Activated CD8-positive, alpha-beta T cell treated with anti-CD3 and anti-CD28 coated beads, Interleukin-2, amount 10 ng/mL, durations not matched to agents 7 days and 5 days (primary cell): ENCODE measurements at places on chromosomes 2 and 18. TPM values are rescaled to one million over a fixed set of nuclear protein-coding genes. Genes with fewer than 3 reads are reported as not detected.

Gene FBXO36
- 1.0 TPM for total RNA-seq

Gene D2HGDH
- total RNA-seq = 28.0 TPM

Gene HAT1
- total RNA-seq = 75.5 TPM

Gene EMILIN1
- total RNA-seq = 1.1 TPM

Gene CLIP4
- 20.1 TPM for total RNA-seq

Gene C18orf32
- 14.9 TPM for total RNA-seq

Gene MERTK
- 0.10 TPM for total RNA-seq

GRCh38 chr18:22412176-22412911 lies 5.4 kb downstream of the CTAGE1 start:
- H3K27me3 ChIP-seq = no peaks in the 10 kb centered on the region
- no peak for DNase-seq
- H3K4me1 ChIP-seq = peaks cover 3% of the 10 kb centered on the region
- no peak overlapping the region for H3K4me3 ChIP-seq

DNA sequence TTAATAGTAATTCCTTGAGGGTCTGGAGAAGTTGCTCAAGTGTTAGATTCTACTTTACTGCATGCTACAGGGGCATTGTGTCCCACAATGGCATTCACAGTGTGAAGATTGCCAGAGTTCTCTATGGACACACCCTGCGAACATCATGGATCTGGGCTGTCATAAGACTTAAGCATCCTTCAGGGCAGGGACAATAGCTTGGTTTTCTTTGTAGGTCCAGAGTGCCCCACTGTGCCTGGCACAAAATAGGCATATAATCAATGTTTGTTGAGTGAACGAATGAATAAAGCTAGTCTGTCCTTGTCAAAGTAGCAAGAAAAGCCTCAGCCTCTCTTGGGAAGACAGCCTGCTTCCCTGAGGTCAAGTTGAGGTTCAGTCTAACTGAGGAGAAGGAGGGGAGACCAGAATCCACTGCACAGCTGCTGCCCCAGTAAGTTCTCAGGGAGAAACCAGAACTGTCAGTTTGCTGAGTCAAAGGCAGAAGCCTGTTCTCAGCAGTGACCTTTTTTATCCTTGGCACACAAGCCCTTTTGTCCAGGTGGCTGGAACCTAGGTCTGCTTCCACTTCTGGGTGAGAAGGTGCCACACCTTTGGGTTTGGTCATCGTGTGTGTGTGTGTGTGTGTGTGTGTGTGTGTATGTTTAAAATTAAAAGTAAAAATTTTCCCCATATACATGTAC lies 15.0 kb downstream of the INPP4A start:
- no peaks in the 10 kb centered on the region for H3K27me3 ChIP-seq
- H3K27ac ChIP-seq = peak overlapping the region; percentile 97
- H3K36me3 ChIP-seq = peaks cover 62% of the 10 kb centered on the region
- DNase-seq = peak; percentile 26
- H3K4me3 ChIP-seq = peak overlapping the region; percentile 62
- peaks cover 92% of the 10 kb centered on the region for H3K4me1 ChIP-seq

- no peak for DNase-seq
- H3K4me3 ChIP-seq = no peak overlapping the region
- peaks cover 3% of the 10 kb centered on the region for H3K27me3 ChIP-seq
- H3K4me1 ChIP-seq = peaks cover 14% of the 10 kb centered on the region
- H3K36me3 ChIP-seq = peaks cover 9% of the 10 kb centered on the region
Observed at GRCh38 chr2:173231465-173231864, 123.2 kb upstream of the CDCA7 start.

GRCh38 chr2:15772086-15772595 lies 168.2 kb upstream of the MYCN start:
- H3K27ac ChIP-seq = no peak overlapping the region
- no peak for DNase-seq
- no peak overlapping the region for H3K4me3 ChIP-seq
- H3K4me1 ChIP-seq = no peaks in the 10 kb centered on the region
- H3K36me3 ChIP-seq = no peaks in the 10 kb centered on the region

- no peak overlapping the region for H3K27ac ChIP-seq
- H3K4me1 ChIP-seq = no peaks in the 10 kb centered on the region
- no peaks in the 10 kb centered on the region for H3K36me3 ChIP-seq
- DNase-seq = no peak
Observed at GRCh38 chr2:207779523-207779922, 9.8 kb upstream of the FZD5 start.

- DNase-seq = peak; percentile 45
- H3K4me3 ChIP-seq = no peak overlapping the region
- no peaks in the 10 kb centered on the region for H3K27me3 ChIP-seq
- H3K36me3 ChIP-seq = no peaks in the 10 kb centered on the region
- H3K4me1 ChIP-seq = peaks cover 7% of the 10 kb centered on the region
- no peak overlapping the region for H3K27ac ChIP-seq
Observed at GRCh38 chr2:74333175-74333574, 10.0 kb downstream of the SLC4A5 start.

- H3K27me3 ChIP-seq = no peaks in the 10 kb centered on the region
- DNase-seq = no peak
- H3K27ac ChIP-seq = no peak overlapping the region
- no peaks in the 10 kb centered on the region for H3K36me3 ChIP-seq
- H3K4me3 ChIP-seq = no peak overlapping the region
Observed at GRCh38 chr2:158038901-158039300, 62.8 kb upstream of the UPP2 start.

DNA sequence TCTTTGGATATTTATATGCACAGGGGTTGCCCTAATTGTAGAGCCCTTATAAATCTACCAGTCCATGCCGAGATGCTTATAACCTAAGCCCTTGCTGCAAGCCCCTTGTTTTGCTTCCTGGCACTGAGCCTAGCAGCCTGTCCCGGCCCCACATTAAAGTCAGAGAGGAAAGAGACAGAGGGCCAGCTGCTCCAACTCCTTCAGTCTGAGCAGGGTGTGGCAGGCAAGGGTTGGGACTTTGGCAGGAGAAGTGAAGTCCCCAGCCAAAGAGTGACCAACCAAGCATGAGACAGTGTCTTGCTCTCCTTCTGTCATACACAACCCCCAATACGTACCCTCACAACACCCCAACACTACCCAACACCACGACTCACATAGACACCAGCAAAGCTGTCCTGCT lies 54.7 kb upstream of the FZD7 start:
- no peak overlapping the region for H3K4me3 ChIP-seq
- H3K36me3 ChIP-seq = no peaks in the 10 kb centered on the region
- no peak for DNase-seq
- no peak overlapping the region for H3K27ac ChIP-seq

DNA sequence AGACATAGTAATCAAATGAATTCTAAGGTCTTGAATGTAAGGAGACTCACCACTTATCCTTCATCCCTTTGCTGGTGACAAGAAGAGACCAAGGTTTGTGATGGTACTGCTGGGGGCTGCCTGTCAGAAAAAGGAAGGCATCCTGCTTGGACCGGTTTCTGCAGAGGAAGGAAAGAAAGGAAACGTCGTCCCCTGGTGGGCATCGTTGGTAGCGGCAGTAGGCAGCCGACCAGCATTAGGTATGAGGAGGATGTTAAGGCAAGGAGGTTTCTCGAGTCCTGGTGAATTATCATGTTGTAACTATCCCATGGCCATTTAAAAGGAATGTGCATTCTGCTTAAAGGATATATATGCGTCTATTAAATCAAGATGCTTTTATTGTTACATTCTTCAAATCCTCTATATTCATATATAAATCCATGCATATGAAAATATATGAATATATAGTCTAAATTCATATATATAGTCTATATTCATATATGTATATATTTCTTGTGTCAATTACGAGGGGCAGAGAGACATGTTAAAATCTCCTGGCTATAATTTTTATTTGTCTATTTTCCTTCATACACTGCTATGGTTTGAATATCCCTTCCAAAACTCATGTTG lies 94.4 kb upstream of the TGFA start:
- peaks cover 15% of the 10 kb centered on the region for H3K27me3 ChIP-seq
- peak; percentile 82 for DNase-seq
- no peak overlapping the region for H3K4me3 ChIP-seq
